Heart right ventricle (tissue), 16 donors: ENCODE measurements at places on chromosomes 3 and 15. TPM values are rescaled to one million over a fixed set of nuclear protein-coding genes. Genes with fewer than 3 reads are reported as not detected.

GRCh38 chr3:64381367-64381766 lies 156.1 kb upstream of the PRICKLE2 start:
- no peak overlapping the region for H3K27ac ChIP-seq
- no peaks in the 10 kb centered on the region for H3K36me3 ChIP-seq
- no peaks in the 10 kb centered on the region for H3K27me3 ChIP-seq
- H3K4me3 ChIP-seq, result no peak overlapping the region
- no peak for DNase-seq

DNA sequence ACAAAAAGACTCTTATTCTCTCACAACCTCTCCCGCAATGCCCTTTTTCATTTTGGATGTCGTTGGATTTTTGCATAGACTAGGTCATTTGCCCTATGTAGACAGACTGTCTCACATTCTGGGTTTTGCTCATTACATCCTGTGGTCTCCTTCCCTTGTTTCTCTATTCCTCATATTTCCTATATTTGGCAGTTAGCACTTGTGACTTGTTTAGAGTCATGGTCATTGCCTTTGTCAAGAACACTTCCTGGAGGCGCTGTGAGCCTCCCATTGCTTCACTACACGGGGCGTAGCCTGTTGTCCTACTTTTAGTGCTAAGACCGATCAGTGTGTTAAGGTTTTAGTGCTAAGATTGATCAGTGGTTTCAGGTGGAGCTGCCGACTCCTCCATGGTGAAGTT lies 16.1 kb upstream of the TATDN2 start:
- peaks cover 8% of the 10 kb centered on the region for H3K36me3 ChIP-seq
- H3K27ac ChIP-seq, result no peak overlapping the region
- no peaks in the 10 kb centered on the region for H3K4me1 ChIP-seq
- H3K4me3 ChIP-seq, result no peak overlapping the region

DNA sequence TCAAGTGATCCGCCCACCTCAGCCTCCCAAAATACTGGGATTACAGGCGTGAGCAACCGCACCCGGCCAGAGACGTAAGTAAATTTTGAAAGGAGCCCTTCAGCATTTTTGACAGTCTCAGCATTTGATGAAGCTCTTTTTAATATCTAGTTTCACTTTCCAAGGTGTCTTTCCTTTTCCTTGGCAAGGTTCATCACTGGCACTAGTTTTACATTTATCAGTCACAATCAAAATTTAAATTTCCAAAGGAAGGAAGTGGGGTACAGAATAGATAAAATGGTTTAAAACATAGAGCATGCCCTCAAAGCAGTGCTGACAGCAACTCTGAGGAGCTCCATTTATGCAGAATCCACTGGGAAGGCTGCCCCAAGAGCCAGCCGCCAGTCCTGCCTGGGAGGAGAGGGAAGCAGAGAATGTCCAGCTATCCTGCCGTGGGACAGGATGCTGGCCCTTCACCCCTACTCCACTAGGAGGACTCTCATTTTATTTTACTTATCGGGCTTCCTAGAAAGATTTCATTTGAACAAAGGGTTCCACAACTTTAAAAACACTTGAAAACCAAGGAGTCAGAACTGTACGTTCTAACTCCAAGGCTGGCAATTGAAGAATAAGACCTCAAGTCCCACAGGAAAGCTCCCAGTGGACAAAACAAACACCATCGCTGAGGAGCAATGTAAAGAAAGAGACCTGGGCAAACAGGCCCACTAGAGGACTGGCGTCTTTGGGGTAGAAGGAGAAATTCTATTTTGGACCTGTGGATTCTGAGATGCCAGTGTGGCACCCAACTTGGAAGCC lies 9.9 kb downstream of the SFMBT1 start:
- DNase-seq, result no peak
- H3K36me3 ChIP-seq, result no peaks in the 10 kb centered on the region
- peaks cover 24% of the 10 kb centered on the region for H3K4me1 ChIP-seq
- no peaks in the 10 kb centered on the region for H3K27me3 ChIP-seq
- no peak overlapping the region for H3K27ac ChIP-seq

Gene RAB6B
- total RNA-seq, result 45.8 TPM

Gene BFSP2
- not detected for total RNA-seq

GRCh38 chr15:54101664-54102270 lies 123.5 kb downstream of the UNC13C start:
- H3K36me3 ChIP-seq, result no peaks in the 10 kb centered on the region

DNA sequence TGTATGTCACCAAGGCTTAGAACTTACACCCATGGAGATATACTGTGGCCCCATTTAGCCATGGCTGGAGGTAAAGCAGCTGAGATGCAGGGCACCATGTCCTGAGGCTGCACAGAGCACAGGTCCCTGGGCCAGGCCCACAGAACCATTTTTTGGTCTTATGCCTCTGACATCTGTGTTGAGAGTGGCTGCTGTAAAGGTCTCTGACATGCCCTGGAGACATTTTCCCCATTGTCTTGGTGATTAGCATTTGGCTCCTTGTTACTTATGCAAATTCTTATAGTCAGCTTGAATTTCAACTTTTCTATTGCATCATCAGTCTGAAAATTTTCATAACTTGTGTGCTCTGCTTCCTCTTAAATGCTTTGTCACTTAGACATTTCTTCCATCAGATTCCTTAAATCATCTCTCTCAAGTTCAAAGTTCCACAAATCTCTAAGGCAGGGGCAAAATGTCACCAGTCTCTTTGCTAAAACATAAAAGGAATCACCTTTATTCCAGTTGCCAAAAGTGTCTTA lies 701.3 kb downstream of the EPHA3 start:
- no peaks in the 10 kb centered on the region for H3K27me3 ChIP-seq
- DNase-seq, result no peak
- H3K4me3 ChIP-seq, result no peak overlapping the region
- H3K4me1 ChIP-seq, result no peaks in the 10 kb centered on the region
- no peaks in the 10 kb centered on the region for H3K36me3 ChIP-seq

DNA sequence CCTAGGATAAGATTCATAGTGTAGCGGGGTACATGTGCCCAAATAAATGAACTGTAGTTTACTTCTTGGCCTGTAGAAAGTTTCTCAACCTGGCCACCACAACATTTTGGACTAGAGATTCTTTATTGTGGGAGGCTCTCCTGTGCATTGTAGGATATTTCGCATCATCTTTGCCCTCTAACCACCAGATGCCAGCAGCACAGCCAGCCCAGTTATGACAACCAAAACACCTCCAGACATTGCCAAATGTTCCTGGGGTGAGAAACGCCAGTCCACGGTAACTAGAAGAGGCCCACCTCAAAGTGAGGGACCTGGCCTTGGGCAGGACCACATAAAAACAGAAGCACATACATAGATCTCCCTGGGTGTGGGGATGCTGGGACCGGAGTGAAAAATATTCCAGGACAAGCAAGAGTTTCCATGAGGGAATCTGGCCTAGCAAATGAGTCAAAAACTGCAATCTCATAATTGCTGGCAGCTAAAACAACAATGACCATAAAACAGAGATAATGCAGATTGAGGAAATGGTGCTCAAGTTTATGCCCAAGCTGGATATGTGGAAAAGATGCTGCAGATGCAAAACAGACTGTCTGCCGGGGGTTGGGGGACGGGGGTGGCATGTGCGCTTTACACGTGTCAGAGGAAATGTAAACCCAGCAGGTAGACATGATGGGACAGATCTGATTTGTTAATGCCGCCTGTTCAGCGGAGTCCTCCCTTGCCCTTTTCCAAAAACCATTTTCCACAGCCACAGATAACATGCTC lies 39.7 kb downstream of the ARHGEF3 start:
- no peak overlapping the region for H3K4me3 ChIP-seq
- peaks cover 43% of the 10 kb centered on the region for H3K4me1 ChIP-seq
- no peak overlapping the region for H3K27ac ChIP-seq
- H3K27me3 ChIP-seq, result no peaks in the 10 kb centered on the region

DNA sequence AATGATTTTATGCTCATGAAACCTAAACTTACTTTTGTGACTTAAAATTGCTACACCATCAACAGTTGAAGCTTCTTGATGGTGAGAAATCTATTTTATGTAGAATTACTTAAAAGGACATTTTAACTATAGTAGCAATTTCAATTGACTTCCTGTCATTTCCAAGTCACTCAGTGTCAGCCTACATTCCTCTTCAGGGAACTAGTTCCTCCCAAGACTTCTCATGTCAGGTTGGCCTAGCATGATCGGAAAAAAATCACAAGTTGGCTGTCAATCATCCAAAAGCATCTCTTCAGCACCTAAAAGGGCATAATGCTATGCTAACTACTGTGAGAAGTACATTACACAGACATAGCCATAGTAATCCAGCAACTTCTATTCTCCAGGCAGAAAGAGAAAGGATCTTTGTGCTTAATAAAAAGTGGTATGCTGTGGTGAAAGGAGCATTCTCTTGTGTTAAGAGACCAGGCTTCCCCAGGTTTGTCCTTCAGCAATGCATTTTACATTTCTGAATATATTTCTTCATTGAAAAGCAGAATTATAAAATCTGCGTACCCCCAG lies 893.7 kb downstream of the AGBL1 start:
- no peak for DNase-seq
- no peak overlapping the region for H3K27ac ChIP-seq
- H3K4me3 ChIP-seq, result no peak overlapping the region

GRCh38 chr3:81723732-81724313 lies 37.6 kb downstream of the GBE1 start:
- peak overlapping the region; percentile 51 for H3K27ac ChIP-seq
- no peak overlapping the region for H3K4me3 ChIP-seq
- H3K36me3 ChIP-seq, result no peaks in the 10 kb centered on the region
- peaks cover 37% of the 10 kb centered on the region for H3K4me1 ChIP-seq

- no peaks in the 10 kb centered on the region for H3K4me1 ChIP-seq
- H3K4me3 ChIP-seq, result no peak overlapping the region
- H3K27ac ChIP-seq, result no peak overlapping the region
- no peaks in the 10 kb centered on the region for H3K36me3 ChIP-seq
- DNase-seq, result no peak
Observed at GRCh38 chr3:182644790-182645433, 148.4 kb upstream of the ATP11B start.

Gene RTP1
- not detected for total RNA-seq

- H3K4me1 ChIP-seq, result peaks cover 4% of the 10 kb centered on the region
- DNase-seq, result no peak
- H3K27ac ChIP-seq, result no peak overlapping the region
- no peaks in the 10 kb centered on the region for H3K27me3 ChIP-seq
- no peak overlapping the region for H3K4me3 ChIP-seq
- H3K36me3 ChIP-seq, result no peaks in the 10 kb centered on the region
Observed at GRCh38 chr15:79209116-79209515, 73.4 kb upstream of the ANKRD34C start.

- H3K36me3 ChIP-seq, result peaks cover 99% of the 10 kb centered on the region
- H3K4me1 ChIP-seq, result no peaks in the 10 kb centered on the region
- H3K27me3 ChIP-seq, result no peaks in the 10 kb centered on the region
- DNase-seq, result no peak
- H3K4me3 ChIP-seq, result no peak overlapping the region
Observed at GRCh38 chr15:28269097-28269496, 52.9 kb downstream of the HERC2 start.

DNA sequence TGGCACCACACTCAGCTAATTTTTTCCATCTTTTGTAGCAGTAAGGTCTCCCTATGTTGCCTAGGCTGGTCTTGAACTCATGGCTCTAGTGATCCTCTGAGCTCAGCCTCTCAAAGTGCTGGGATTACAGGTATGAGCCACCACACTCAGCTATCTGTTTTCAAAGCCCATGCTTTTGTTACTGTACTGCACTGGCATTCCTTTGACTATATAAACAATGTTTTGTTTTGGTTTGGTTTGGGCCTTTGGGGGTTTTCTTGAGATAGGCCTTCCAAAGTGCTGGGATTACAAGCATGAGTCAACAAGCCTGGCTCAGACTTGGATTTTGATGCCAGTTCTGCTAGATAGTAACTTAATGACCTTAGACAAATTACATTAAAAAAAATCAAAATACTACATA lies 89.7 kb upstream of the GK5 start:
- H3K27ac ChIP-seq, result no peak overlapping the region
- H3K4me1 ChIP-seq, result no peaks in the 10 kb centered on the region
- H3K27me3 ChIP-seq, result no peaks in the 10 kb centered on the region
- no peak for DNase-seq
- H3K36me3 ChIP-seq, result no peaks in the 10 kb centered on the region

GRCh38 chr15:59063042-59063441 lies 41.9 kb upstream of the CCNB2 start:
- no peak overlapping the region for H3K4me3 ChIP-seq
- no peak overlapping the region for H3K27ac ChIP-seq
- no peaks in the 10 kb centered on the region for H3K4me1 ChIP-seq
- no peak for DNase-seq
- H3K36me3 ChIP-seq, result peaks cover 100% of the 10 kb centered on the region
- no peaks in the 10 kb centered on the region for H3K27me3 ChIP-seq

GRCh38 chr3:23944861-23945662 lies at the start of gene NR1D2:
Gene NR1D2, plus strand, starts transcription at chr3:23945286. Its CDS starts 293 bp downstream, at chr3:23945579.
- peak within 1 kb of the TSS; percentile 100 for H3K27ac ChIP-seq
- H3K27me3 ChIP-seq, result no peaks in the 10 kb centered on the region
- peak; percentile 89 for DNase-seq
- H3K36me3 ChIP-seq, result peaks cover 5% of the 10 kb centered on the region
- H3K4me1 ChIP-seq, result peaks cover 44% of the 10 kb centered on the region
- peak within 1 kb of the TSS; percentile 72 for H3K4me3 ChIP-seq

Gene DLEC1
- 0.33 TPM for total RNA-seq

- no peak overlapping the region for H3K4me3 ChIP-seq
- no peak for DNase-seq
- H3K36me3 ChIP-seq, result no peaks in the 10 kb centered on the region
- no peak overlapping the region for H3K27ac ChIP-seq
Observed at GRCh38 chr3:159258934-159259333, 457.1 kb downstream of the MFSD1 start.

DNA sequence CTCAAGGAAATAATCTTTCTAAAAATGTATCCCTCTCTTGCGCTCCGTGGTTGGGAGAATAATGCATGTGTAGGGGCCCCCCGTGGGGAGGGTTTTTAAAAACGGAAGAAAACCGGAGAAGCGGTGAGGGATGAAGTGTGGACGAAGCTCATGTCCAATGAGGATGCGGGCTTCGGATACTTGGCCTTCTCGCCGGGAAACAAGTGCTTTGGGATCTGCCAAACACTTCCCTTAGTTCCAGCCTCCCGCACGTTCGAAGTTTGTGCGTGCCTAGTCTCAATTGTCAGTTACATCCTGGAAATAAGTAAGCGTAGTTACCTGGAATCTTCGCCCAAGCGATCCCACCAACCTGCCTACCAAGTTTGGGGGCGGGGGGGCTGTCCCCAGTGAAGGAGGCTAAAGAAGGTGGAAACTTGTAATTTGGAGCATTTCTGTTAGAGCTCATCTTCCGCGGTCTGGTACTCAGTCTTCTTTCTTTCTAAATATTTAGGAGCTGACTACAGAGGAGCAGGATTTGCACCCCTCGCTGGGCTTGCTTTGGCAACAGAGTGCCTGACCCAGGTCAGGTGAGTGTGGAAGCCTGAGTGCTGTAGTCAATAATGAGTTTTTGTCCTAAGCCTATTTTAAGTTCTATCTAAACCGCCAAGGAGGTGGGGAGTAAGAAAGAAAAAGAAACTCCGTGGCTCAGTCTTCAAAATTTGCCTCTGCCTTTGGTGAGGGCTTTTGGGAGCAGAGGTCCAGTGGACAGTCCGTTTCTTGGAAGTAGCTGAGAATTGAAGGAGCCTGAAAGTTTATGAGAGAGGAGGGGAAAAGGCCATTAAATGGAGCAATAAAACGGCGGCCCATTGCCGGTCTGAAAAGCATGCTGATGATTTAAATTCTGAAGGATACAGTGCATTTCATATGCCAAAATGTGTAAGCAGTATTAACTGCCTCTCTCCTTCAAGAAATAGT lies 1.1 kb downstream of the ITPR1 start:
- peaks cover 15% of the 10 kb centered on the region for H3K4me1 ChIP-seq
- H3K4me3 ChIP-seq, result peak overlapping the region; percentile 68
- no peaks in the 10 kb centered on the region for H3K36me3 ChIP-seq
- no peaks in the 10 kb centered on the region for H3K27me3 ChIP-seq
